ENCODE measurements at places on chromosomes 3 and 15.
A peak's percentile ranks its signal among the peaks of the same experiment; 100 is the strongest.

GRCh38 chr3:35760146-35760545 is 120.8 kb downstream of the ARPP21 start:
- DNase-seq = no peak

DNA sequence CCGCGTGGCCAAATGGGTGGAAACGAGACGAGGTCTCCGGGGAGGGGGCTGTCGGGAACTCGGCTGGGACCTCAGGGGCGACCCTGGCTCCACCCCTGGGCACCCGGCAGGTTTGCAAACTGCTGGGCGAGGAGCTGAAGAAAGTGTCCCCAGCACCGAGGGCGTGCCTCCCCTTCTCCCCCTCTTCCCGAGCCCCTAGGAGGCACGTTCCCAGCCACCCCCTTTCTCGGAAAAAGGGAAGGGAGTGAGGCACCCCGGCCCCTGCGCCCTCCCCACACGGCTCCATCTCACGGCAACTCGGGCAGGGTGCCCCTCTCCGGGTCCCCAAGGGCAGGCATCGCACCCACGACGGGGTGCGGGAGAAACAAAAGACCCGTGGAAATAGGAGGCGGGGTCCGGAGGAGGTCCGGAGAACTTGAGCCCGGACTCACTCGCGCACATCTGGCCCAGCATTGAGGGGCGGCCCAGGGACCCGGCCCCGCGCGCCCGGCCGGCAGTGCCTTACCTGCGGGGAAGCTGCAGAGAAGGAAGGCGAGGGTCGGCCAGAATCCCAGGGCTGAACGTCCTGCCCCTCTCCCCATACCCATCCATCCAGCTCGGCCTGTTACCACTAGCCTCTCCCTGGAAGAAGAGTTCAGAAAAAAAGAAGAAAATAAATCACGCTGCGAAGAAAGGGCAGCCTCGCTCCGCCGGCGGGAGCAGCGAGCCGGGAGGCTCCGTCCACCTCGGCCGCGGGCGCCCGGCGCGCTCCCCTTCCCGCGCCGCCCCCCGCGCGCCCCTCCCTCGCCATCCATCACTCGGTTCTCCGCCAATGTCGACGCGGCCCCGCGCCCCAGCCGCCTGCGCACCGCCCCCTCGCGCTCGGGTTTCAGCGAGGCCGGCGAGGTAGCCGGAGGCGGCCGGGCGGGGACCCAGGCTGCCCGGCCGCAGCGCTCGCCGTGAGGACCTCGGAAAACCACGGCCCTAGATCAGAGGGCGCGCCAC is 16.3 kb downstream of the RGMA start:
- no peak for DNase-seq

GRCh38 chr15:53861792-53862191 is 102.3 kb upstream of the WDR72 start:
- DNase-seq = no peak

GRCh38 chr3:194130188-194130587 is 5.8 kb upstream of the HES1 start:
- DNase-seq = no peak

DNA sequence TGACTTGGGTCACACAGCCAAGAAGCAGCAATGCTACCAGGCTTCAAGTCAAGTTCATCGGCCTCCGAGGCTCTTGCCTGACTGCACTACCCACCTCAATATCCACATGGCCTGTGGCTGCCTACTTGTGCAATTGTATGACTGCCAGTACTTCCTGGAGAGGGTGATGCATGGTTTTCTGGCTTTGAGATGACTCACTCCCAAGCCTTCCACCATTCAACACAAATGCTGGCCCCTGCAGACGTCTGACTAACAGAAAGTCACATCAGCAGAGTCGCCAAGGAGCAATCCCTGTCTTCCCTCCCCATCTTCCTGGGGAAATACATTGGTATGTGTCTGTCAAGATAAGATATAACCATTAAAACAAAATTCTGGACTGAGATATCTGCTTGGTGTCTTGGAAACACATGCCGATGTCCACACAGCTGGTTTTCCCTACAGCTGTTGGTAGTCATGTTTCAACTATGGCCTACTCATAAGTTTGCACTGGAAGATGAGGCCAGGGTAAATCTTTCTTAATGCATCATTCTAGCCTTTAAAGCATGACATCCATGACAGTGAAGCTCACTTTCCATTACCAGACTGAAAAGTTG is 79.6 kb upstream of the SPATA12 start:
- peak; percentile 90 for DNase-seq

GRCh38 chr3:79263423-79263822 is 504.4 kb downstream of the ROBO1 start:
- DNase-seq = no peak

GRCh38 chr3:175007306-175007705 is 148.2 kb downstream of the NAALADL2 start:
- DNase-seq = no peak

DNA sequence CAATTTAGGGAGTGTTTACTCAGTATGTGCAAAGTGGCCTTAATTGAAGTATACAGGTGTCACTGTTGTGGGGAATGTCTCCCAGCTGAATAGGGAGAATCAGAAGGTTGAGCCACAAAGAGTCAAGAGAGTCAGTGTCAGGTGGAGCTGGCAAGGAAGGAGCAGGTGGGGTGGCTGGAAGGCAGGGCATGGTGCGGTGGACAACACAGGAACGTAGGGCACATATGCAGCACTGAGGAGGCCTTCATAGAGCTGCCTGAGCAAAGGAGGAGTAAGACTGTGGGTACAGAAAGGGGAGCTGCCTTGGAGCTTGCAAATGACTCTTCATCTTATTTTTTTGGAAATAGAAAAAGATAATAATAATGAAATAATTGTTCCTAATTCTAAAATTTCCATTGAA is 20.0 kb downstream of the ARHGEF3 start:
- no peak for DNase-seq

DNA sequence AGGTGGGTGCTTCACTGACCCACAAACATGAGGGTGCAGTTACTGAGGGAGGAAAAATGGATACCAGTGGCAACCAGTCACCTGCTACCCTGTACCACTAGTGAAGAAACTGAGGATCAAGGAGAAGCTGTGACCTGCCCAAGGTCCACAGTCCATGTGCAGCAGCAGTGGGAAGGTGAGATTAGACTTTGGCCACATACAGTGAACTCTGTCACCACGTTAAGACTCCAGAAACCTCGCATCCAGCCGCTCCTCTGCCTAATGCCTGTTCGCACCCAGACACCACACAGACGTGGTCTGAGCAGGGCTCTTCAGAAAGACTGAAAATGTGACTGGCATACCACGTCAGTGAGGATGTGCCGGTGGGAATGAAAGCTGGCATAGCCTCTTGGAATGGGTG is 20.0 kb downstream of the TPRA1 start:
- DNase-seq = no peak

DNA sequence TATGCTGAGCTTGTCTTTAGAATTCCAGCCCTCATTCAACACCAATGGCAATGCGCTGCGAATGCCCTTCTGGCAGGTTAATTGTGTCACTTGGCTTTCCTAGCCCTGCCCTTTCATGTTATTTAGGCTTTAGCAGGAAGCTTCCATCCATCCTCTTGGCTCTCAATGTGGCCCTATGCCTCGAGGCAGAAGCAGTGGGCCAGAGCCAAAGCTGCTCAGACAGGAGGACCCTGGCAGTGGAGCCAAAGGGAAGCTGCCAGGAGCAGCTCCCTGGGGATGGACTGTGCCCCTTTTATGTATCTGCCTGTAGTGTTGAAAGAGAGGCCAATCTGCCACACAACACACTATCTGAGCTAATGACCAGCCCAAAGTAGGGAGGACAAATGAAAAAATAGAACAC is 376.4 kb downstream of the CTNNB1 start:
- DNase-seq = no peak

DNA sequence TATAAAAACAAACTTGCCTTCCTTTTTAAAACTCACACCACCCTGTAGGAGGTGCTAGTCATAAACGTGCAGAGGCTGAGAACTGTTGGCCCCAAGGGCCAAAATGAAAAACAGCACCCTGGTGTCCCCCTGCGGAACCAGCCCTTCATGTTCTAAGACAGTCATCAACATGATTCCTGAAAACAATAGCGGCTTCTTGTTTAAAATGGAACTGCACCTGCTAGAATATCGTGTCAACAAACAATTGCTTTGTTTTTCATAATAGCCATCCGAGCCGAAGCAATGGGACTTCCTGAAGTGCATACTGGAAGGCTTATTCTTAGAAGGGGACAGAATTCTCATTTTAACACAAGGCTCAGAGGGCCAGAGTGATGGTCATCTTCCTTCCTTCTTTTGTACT is 43.7 kb downstream of the MECOM start:
- no peak for DNase-seq

- DNase-seq = peak; percentile 50
Measured at GRCh38 chr3:39241561-39241960, 38.3 kb downstream of the CX3CR1 start.

GRCh38 chr3:138349926-138350665 is 1.7 kb downstream of the MRAS start:
- DNase-seq = peak; percentile 94

DNA sequence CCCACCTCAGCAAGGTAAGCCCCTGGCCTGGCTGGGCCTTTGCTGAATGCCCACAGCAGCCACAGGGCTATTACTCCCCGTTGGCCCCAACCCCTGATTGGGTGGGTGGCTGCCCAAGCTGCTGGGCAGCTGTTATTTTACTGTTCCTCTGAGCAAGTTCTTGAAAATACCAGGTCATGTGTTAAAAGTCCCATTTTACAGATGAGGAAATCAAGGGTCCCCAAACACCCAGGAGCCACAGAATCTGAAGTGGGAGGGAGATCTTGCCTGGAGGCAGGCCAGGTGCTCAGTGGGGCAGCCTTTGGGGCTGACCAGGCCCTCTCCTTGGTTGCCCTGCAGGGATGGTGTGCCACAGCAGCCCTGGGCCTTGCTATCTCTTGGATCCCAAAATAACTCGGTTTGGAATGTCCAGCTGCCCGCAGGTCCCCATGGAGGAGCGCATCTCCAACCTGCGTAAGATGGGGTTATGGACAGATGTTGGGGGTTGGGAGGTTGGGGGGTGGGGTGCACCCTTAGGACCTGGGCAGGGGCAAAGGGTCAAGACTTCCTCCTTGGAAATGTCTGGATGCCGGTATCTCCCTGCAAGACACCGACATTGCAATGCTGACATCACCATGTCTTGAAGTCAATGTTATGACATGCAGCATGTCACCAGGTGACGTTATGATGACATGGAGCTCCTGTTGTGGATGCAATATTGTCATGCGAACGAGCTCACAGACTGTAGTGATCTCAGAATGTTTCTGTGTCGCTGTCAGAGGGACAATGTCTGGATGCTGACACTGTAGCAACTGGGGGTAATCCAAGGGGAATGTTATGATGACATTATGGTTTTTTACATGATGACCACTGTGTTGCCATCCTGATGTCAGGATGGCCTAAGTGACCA is 13.3 kb upstream of the CSPG4 start:
- peak; percentile 59 for DNase-seq

DNA sequence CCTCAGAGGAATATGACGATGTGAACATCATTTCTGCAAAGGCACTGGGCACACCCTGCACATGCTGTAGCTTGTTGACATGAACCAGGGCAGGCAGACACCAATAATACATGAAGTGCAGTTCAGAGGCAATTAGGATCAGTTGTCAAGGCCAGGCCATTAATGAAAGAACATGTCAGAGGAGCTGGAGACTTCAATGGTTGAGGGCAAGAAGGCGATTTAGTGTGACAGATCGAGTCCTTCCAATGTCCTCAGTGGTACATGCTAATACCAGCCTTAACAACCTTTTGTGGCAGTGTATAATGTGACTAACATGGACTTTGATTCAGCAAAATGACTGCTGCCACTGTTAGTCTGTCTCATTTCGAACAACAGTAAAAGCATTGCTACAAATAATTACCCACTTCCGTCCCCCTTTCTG is 205.2 kb upstream of the NANOGP8 start:
- DNase-seq = no peak

DNA sequence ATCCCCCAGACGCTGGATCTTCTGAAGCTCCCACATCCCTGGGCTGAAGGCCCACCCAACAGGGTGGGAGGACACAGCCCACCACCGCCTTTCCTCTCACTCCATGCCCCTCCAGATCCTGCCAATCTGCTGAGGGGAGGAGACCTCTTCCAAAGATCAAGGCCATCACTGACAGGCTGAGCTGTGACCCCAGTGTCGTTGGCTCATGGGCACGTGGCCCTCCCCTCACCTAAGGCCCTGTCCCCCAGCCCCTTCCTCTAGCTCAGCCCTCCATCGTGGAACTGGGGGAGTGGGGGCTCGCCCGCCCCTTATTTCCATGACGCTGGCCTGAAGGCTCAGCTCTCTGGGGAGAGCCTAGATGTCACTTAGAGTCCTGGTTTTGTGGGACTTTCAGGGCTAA is 10.4 kb downstream of the C3orf18 start:
- no peak for DNase-seq

DNA sequence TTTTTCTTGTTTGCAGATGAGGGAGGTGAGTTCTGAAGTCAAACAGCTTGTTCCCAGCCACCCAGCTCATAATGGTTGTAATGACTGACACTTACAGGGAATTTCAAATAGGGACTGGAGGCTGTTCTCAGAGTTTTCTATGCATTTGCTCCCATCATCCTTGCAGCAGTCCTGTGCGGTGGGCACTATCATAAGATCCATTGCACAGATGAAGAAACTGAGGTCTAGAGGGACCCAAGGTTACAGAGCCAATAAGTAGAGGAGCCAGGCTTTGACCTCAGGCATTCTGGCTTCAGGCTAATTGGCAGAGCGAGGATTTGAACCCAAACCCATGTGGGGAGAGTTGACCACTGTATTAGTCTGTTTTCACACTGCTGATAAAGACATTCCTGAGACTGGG is 32.4 kb downstream of the FAH start:
- no peak for DNase-seq

DNA sequence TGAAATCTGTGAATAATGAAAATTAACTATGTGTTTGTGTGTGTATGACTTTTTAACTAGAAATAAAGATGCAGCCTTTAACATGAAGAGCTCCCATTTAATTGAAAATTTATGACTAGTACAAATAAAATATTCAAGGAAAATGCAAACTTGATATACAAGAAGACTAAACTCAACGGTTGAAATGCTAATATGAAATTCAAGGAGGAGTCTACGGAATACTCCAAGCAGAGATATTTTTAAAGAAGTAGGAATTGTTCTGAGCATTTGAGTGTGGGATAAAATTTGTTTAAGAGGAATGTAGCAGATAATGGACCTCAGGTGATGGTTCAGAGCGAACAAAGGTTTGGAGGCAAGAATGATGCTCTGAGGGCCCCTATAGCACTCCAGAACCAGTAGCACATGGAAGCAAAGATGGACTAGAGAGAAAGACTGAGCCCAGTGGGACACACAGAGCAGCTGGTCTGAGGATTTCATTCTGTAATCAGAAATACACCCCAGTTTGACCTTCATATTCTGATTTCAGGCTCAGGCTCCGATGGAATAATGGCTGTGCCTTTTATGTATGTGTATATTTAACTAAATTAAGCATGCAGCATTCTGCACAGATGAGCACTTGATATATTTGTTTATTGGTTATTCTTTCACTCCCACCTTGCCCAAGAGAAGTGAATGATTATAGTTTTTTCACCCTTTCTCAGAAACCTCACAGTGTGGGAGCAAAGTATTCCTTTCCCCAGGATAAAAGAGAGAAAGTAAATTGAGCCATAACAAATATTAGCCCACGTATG is 227.1 kb downstream of the ZPLD1 start:
- DNase-seq = no peak

All from suppressor macrophage treated with lipopolysaccharide for 1 hour (primary cell).